ENCODE measurements at places on chromosomes 12 and 14.
A peak's percentile ranks its signal among the peaks of the same experiment; 100 is the strongest.

GRCh38 chr12:70663838-70664237 lies 26.6 kb upstream of the PTPRB start:
- DNase-seq = no peak

DNA sequence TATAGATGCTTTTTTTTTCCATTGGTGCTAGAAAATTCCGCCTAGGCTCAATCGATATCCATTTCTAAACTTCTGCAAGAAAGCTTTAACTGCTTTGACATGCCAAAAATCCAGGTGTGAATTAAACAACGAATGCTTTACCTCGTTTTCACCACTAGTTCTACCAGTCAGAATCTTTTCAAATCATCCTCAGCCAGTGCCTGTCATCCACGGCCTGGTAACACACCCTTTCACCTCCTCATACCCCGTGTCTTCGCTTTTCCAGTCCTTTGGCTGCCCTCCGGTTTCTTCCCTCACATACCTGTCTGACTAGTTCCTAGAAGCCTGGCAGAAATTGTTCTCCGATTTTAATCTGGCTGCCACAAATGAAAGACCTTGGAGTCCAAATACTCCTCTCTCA lies 1.4 kb upstream of the PHC1 start:
- no peak for DNase-seq

- DNase-seq = peak; percentile 38
Observed at GRCh38 chr12:51972849-51973273, 21.4 kb downstream of the ACVR1B start.

GRCh38 chr12:49648712-49649003 lies 25.3 kb downstream of the PRPF40B start:
- DNase-seq = no peak

- DNase-seq = no peak
Observed at GRCh38 chr12:105975351-105975750, 163.4 kb downstream of the NUAK1 start.

GRCh38 chr14:35506927-35507326 lies 27.0 kb upstream of the INSM2 start:
- no peak for DNase-seq

DNA sequence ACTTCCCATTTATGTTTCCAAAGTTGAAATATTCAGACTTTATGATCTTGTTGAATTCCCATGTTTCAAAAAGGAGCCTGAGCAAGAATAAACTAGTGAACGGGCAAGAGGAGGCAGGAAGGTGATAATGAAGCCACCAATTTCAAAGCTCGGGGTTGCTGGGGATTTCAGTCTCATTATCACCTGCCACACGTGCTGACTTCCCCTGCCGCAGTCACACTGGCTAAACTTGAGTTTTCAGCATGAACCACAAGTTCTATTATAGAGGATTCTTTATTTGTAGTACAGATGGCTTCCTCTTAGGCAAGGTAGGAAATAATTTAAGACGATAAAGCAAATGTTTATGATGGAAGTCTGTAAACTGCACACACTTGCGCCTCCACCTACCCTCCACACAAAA lies 18.1 kb upstream of the DIABLO start:
- DNase-seq = no peak

GRCh38 chr14:61280092-61280525 lies 1.0 kb downstream of the TMEM30B start:
- peak; percentile 43 for DNase-seq

DNA sequence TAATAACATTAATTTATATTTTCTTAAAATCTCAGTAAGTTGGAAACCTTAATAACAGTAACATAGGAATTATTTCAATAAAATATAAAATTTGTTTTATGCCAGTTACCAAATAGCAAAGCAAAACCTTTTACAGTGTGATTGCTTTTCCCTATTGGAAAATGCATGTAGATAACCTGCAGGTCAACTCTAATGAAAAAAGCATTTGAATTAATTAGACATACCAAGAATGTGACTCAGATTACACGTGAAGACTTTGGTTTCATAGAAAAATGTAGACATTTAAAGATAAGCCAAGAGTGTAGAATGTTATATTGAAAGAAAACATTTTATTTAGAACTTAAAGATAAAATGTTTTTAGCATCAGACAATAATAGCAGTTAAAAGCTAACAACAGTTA lies 888.1 kb downstream of the TMEM121 start:
- DNase-seq = no peak

Data from activated CD4-positive, alpha-beta T cell treated with anti-CD3 and anti-CD28 coated beads for 4 hours (primary cell).